ENCODE measurements at places on chromosomes 1 and 21.

DNA sequence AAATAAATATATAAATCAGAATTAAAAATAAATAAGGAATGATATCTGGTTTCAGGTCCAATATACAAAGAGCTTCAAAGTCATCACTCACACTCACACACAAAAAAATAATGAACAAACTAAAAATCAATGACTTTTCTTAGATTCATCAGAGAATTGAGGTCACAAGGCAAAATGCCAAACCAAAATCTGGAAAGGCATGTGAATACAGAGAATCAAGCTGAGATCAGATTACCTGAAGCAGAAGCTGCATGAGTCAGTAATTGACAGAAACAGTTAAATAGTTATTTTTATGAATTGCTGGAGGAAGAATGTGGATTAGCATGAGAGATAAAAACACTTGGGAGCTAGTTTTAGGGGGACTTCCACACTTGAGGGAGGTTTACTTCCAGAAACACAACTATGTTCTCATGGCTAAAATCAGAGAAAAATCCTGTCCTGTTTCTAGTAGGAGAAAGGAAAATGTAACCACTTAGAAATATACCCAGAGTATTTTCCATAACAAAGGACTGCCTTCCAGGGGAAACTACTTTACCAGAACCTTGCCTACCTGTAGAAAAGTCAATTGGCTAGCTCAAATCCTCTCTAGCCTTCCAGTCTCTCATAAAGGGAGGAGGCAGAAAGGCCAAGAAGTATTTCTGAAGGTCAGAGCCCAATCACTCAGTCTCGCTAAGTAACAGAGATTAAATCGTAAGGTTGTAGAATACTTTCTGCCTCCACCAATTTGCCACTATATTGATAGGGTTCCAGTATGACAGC is 536.6 kb upstream of the NR5A2 start:
- DNase-seq: peak; percentile 37

GRCh38 chr21:44617071-44617501 is 5.2 kb downstream of the KRTAP10-8 start:
- no peak for DNase-seq

- DNase-seq: no peak
Observed at GRCh38 chr21:33238146-33238545, 8.4 kb downstream of the IFNAR2 start.

GRCh38 chr1:8481650-8482380 is 163.9 kb downstream of the SLC45A1 start:
- DNase-seq: peak; percentile 53

DNA sequence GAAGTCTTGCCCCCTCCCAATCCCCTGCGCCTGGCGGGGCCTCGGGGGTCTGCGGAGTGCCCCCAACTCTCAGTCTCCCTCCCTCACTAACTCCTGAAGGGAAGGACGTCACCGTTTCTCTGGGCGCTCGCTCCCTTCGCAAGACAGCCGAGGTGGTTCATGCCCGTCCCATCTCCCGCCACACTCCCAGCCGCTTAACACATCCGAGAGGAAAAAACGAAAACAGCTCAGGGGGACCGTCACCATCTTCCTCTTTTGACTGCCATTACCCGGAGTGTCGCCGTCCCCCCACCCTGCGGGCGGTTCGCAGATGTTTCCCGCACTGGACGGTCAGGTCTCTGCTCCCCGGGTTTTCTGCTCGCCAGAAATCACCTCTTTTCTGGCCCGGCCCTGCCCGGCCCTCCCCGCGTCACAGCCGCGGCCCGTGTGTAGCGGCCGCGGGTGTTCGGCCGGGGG is 532 bp downstream of the ERO1B start:
- DNase-seq: peak; percentile 8

GRCh38 chr1:107454791-107455190 is 314.0 kb downstream of the NTNG1 start:
- no peak for DNase-seq

DNA sequence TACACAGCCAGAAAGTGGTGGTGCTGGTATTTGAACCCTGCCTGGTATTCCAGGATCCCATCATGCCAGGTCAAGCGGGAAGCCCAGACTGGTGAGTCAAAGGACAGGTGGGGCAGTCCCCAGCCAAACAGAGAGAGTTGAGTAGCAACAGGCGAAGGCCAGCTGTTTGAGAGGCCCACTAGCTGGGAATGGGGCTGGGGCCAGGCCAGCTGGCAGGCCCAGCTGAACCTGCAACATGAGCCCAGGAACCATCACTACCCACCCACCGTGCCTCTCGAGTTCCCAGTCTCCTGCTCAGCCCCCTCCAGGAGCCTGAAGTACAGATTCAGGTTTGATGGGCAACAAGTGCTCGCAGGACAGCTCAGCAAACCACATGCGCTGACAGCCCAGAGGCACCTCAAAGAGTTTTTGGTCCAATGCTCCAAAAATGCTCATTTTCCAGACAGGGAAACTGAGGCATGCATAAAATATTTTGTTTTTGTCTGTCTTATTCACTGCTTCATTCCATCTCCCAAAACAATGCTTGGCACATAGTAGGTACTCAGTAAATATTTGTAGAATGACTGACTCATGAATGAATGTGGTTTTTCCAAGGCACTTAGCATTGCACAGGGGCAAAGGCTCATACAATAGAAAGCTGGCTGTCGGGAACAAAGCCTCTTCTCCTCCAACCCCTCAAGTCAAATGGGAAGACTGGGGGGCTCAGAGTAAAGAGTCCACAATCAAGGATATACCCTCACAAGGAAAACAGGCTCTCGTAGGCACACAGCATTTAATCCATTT is 42.5 kb upstream of the CLIC4 start:
- peak; percentile 40 for DNase-seq

- DNase-seq: no peak
Observed at GRCh38 chr1:153776845-153777370, 1.7 kb downstream of the SLC27A3 start.

GRCh38 chr1:215606564-215607168 is 39.6 kb downstream of the KCTD3 start:
- DNase-seq: peak; percentile 20

DNA sequence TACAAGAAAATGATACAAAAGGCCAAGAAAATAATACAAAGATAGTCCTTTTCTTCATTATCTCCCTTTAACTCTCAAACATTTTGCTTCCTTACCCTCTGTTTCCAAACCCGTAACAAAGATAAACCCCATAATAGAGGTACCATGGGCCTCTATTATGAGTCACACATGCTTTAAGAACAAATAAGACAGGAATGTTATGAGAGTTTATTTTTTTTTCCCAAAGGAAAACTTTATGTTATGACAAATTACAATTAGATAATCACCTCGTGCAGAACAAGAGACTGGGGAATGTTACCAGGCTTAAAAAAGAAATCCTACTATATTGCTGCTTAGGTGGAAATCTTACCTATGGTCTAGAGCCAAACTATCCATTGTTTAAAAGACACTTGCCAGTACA is 272.0 kb downstream of the BRINP3 start:
- DNase-seq: no peak

- peak; percentile 97 for DNase-seq
Observed at GRCh38 chr1:39110325-39110851, 84.2 kb downstream of the NDUFS5 start.

- DNase-seq: no peak
Observed at GRCh38 chr1:48552420-48552819, 80.4 kb upstream of the SPATA6 start.

DNA sequence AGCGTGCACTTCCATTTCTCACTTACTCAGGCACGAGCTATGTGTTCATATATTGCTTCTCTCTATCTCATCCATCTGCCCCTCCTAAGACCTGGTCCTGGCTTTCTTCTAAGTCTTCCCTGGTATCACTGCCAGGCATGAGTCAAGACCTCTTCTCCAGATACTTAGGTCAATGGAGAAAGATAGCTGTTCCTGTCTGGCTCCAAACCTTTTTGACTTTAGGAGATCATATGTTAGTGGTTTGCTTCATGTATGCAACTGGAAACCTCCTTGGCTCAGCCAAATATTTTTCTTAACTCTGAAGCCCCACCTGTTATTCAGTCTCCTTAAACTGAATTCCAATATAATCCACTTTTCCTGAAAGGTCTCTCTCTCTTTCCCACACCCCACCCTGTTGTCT is 211.6 kb upstream of the PTBP2 start:
- no peak for DNase-seq

- DNase-seq: peak; percentile 29
Observed at GRCh38 chr1:182768963-182769362, 20.6 kb upstream of the NPL start.

GRCh38 chr1:201808633-201808990 is 20.3 kb upstream of the IPO9 start:
- no peak for DNase-seq

DNA sequence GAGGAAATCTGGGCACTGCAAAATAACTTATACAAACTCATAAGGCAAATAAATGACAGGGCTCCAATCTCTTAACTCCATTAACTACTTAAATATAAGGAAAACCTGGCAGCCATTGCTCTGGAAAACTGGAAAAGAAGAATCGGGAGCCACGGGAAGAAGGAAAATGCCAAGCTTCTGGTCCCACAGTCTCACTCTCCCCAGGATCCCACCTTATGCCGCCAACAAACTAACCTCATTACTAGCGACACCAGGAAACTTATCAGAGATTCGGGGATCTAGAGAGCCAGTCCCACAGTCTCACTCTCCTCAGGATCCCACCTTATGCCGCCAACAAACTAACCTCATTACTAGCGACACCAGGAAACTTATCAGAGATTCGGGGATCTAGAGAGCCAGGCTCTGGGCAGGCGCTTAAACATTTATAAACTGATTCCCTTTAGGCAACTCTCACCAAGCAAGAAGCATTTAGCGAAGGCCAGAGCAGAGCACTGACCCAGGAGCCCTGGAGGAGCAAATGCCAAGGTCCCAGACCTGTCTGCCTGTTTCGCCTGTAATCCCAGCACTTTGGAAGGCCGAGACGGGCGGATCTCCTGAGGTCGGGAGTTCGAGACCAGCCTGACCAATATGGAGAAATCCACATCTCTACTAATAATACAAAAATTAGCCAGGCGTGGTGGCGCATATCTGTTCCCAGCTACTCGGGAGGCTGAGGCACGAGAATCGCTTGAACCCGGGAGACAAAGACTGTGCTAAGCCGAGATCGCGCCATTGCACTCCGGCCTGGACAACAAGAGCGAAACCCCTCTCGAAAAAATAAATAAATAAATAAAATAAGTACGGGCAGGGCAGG is 720 bp downstream of the PSMB2 start:
- no peak for DNase-seq

GRCh38 chr21:42194863-42195262 is 24.1 kb upstream of the ABCG1 start:
- no peak for DNase-seq

DNA sequence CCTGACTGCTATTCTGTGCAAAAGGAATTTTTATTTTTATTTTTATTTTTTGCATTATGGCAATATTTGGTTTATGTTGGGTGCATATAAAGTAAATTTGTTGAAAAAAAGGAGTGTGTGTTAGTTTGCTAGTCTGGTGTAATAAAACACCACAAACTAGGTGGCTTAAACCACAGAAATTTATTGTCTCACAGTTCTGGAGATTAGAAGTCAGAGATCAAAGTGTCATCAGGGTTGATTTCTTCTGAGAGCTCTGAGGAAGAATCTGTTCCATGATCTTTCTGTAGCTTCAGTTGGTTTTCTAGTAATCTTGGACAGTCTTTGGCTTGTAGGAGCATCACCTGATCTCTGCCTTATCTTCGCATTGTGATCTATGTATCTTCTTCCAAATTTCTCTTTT is 6.5 kb downstream of the SLC30A7 start:
- no peak for DNase-seq

DNA sequence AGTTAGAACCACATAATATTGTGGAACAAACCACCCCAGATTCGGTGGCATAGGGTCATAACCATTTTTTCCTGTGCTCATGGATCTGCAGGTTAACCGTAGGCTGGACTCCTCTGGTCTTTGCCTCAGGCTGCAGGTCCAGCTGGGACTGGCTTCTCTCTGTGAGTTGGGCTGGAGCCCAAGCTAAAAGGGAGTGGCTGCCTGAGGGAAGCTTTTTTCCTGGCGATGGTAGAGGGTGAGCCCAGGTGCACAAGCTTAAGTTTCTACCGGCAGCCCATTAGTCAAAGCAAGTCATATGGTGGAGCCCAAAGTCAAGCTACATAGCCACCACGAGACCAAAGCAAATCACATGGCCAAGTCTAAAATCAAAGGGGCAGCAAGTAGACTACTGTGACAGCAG is 13.8 kb downstream of the EPHX4 start:
- DNase-seq: no peak

- no peak for DNase-seq
Observed at GRCh38 chr1:47847763-47848162, 149.4 kb downstream of the TRABD2B start.

DNA sequence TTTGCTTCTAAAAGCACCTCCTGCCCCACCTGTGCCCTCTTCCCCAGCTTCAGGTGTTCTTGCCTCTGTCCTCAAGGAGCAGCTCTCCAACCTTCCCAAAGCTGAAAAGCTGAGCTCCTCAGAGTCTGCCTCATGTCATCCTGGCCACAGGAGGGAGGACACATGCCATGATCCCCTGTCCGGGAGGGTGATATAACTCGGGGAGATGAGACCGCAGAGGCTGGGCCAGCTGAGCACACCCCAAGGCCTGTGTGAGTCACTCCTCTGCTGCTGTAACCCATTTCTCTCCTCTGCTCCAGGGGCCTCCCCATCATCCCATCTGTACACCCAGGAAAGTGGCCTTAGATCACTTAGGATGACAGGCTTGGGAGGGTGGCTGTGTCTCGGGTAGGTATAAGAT is 49.8 kb downstream of the EPHB2 start:
- DNase-seq: peak; percentile 57

GRCh38 chr1:194068446-194069167 is 882.2 kb upstream of the B3GALT2 start:
- no peak for DNase-seq

DNA sequence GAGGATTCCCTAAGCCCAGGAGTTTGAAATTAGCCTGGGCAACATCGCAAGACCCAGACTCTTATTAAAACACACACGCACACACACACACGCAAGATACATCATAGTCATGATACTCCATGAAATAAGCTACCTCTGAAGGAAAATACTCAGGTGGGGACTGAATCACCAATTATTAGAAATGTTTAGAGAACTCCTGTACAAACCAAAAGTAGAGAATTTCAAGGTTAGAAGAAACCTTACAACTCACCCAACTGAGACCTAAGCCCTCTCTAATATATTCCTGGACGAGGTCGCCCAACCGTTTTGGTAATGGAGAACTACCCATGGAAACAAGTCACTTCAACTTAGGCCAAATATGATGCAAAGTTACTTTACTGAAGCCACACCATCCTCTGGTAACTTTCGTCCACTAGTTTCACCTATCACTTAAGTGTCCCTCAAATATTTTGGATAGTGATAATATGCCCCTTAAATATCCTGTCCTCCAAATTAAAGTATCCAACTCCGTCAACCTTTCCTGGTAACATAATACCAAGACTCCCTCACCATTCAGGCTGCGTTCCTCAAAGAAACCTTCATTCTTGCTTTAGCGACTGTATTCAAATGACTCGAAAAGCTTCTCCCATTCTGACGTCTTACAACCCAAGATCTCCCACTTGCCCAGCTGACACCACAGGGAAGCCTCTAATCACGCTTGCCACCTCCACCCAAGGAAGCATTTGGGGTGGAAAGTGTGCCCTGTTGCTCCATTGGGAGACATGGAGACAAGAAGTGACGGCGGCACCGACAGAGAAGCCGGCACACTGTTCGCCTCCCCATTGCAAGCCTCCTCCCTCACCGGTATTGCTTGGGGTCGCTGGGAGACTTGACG is 856 bp downstream of the NRDC start:
- peak; percentile 41 for DNase-seq

Measured in AG10803 (cell line).